Stimulated activated CD4-positive, alpha-beta T cell treated with anti-CD3 and anti-CD28 coated beads, Interleukin-1b, Interleukin-23, amount 100 ng/mL, for 24 hours (primary cell): ENCODE measurements at places on chromosomes 1 and 21.

GRCh38 chr1:231420299-231420958, 1.7 kb downstream of the EGLN1 start:
- DNase-seq: no peak

DNA sequence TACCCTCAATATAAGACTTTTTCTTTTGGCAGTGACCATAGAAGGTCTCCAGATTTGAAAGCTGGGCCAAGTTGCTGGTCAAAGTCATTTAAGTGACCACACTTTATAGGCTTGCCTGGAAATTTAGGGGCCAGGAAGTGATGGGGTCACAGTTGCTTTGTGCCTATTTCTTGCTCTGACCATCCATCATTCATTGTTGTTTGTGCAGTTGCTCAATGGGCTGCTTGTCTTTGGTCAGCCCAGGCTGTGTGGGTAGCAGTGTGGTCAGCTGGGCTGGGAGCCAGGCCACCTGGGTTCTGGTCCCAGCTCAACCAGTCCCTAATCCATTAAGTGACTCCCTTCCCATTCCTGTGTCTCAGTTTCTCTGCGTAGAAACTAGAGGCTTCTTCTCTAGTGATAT, 2.1 kb upstream of the OTUD7B start:
- no peak for DNase-seq

- DNase-seq: no peak
Measured at GRCh38 chr1:28259934-28260802, 850 bp downstream of the SESN2 start.

DNA sequence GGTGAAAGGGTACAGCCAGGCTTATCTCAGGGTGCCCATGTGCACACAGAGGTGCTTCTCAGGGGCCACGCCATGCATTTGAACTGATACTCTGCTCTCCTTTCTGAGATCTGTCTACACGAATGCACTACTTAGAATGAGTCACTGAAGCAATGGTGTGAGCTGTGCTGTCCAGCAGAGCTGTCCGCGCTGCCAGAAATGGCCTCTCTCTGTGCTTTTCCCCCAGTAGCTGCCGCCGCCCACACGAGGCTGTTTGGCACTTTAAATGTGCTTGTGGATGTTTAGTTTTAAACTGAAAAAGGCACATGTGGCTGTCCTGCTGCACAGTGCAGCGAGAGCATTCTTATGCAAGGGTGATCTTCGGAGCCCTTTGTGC, 87.1 kb upstream of the COL6A1 start:
- no peak for DNase-seq
